NCI-H1694 (cell line): ENCODE measurements at places on chromosomes 4 and X.

DNA sequence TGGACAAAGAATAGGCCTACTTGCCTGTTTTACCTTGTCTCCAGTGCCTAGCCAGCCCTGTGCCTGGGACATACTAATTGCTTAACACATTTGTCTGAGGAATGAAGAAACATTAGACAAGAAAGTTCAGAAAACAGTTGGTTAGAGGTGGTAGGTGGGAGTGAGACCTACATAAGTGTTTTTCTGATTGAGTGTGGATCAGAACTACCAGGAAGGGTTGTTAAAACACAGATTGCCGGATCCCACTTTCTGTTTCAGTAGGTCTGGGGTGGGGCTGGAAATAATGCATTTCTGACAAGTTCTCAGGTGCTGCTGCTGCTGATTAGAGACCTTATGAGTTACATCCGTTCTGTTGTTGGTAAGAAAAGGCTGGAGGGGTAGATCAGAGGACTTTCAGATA, 5.7 kb upstream of the JADE1 start:
- no peak for DNase-seq

DNA sequence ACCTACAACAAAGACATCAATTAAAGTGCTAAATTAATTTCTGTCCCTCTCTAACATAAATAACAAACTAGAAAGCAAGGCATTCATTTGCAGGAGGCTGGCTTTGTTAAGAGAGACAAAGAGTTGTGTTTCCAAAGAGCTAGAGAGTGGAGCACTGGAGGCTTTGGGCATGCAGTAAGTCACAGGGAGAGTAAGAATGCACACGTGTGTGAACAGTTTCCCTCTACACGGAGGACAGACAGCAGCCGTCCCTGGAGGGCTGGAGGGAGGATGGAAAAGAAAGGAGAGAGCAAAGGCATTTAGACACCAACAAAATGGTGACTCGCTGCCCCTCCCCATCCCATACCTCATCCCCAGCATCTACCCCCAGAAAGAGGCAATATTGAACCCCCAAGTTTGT, 20.4 kb upstream of the DCHS2 start:
- no peak for DNase-seq

DNA sequence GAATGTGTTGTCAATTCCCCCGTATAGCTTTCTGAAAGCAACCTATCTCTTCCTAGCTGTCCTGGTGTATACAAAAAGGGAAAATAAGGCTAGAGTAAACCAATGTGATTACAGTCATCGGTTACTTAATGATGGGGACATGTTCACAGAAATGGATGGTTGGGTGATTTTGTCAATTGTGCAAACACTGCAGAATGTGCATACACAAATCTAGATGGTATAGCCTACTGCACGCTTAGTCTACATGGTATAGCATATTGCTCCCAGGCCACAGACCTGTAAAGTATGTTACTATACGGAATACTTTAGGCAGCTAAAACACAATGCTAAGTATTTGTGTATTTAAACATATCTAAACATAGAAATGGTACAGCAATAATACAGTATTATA, 5.1 kb downstream of the DTHD1 start:
- DNase-seq = no peak

- DNase-seq = no peak
Observed at GRCh38 chrX:30680618-30681017, 27.4 kb downstream of the GK start.

DNA sequence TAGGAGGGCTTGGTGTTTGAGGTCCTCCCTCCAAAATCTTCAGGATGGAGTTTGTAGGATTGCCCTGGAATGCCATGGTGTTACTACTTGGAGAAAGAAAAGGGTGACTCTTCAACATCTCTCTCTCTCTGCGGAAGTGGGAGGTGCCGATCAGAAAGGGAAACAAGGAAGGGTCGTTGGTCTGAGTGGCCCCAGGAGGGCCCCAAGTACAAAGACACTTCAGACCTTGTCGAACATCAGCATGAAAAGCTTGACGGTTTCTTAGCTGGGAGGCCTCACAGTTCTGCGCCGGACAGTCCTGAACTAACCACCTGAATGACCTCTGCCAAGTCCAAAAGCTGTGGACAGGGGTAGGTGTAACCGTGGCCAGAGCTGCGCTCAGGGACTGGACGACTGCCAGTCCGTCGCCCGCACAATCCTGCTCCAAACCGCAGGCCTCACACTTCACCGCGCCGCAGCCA, 646 bp upstream of the GSX2 start:
- no peak for DNase-seq

DNA sequence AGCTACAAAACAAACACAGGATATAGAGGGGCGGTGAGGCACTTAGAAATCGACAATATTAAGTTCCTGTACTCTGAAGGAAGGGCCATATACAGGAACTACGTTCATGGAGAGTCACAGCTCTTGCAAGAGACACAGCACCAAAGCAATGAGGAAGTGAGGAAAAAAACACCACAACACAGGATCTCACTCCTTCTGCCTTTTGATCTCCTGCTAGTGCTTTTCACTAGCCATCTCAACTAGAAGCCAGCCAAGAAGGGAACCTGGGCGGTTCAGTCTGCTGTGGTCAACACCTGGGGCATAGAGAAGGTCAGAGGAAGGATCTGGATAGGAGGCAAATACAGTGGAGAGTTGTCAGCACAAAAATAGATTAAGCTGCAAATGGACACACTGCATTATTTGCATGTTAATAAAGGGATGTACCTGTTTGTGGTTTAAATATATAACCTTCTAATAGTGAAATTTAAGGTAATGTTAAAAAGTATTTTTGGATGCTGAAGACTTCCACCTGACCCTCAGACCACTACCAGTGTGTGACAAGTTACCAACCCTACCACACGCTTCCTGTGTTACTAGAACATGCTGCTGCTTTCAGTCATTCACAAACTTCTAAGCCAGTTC, 104.6 kb downstream of the DTHD1 start:
- no peak for DNase-seq

DNA sequence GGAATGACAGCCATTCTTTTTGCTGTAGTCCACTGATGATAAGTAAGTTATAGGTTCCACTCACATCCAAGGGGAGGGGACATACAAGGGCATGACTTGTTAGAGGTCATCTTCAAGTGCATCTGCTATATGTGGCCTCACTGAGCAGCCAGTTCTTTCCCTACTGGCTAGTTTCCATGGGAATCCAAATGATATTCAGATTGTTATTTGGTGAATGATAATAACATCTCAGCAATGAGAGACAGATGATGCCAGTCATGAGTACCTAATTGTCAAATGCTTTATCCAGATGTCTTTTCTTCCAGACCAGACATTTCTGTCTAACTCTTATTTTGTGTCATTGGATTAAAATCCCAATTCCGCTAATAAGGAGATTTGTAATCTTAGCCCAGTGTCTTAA, 460.4 kb upstream of the BOD1L1 start:
- no peak for DNase-seq

GRCh38 chr4:26076000-26076587, 162.1 kb downstream of the SMIM20 start:
- DNase-seq = no peak

GRCh38 chrX:68428431-68428830, 4.9 kb downstream of the OPHN1 start:
- DNase-seq = no peak

DNA sequence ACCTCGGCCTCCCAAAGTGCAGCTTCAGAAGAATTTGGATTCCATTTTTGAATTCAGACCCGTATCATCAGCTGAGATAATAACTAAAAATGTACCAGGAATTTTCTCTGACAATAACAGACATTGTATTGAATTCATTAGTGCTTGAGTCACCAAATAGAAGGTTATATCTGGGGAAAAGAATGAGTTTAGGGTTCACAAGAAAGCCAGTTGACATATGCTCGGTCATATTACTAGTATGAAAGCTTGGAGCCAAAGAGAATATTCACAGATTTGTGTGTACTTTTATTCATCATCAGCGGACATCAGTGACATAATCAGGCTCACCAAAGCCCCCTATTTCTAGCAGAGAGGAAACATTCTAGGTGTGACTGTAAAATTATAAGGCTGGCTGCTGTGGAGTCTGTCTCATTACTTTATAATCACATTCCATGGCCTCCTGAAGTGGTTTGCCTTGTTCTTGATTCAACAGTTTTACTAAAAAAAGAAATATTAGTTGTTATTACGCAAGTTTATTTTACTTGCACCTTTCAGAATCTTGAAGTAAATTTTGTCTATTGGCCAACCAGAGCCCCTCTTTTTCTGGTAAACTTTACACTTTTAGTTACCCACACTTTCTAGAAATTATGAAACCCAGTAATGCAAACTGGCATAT, 14.6 kb upstream of the DCTD start:
- no peak for DNase-seq

DNA sequence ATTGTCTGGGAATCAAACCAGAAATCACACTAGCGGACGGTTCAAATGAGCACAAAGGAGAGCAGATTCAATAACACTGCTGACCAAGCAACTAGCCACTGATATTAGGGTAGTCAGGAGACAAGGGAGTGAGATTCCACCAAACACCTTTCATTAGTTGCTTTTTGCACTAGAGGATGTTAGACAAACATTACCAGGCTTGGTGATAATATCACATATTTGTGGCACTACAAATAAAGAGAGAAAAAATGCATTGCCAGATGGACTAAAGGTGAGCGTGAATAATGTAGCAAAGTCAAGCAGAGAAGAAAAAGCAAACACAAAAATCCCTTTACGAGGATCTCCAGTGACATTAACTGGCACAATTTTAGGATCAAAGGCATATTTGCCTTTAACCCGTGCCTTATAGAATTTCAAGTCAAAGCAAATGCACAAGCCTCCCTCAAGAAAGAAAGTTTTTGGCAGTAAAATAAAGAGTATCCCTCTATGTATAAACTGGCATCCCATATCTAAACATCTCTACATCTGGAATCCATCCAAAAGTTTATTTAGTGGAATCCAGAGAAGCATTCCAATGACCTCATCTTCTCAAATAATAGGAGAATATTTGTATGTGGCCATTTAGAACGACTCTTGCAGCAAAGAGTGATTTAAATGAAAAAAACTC, 290.9 kb downstream of the KCTD8 start:
- no peak for DNase-seq
